AG10803 (cell line): ENCODE measurements at places on chromosomes 6 and 20.

DNA sequence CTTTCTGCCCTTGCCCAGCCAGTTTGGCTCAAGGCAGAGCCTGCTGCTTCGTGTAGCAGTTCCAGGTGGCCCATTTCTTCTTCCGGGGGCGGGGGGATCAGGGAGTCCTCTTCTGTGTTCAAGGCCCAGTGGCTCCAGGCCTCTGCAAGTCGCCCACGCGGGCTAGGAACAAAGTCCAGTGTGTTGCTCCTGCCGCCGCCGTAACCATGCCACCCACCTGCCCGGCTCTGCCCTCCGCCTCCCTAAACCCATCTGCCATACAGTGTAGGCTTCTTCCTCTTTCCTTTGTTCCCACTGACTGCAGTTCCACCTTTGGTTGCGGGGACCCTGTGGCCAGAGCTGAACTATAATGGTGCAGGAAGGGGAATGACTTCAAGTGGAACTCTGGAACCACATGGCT lies 43.9 kb upstream of the SRF start:
- no peak for DNase-seq

- peak; percentile 57 for DNase-seq
Measured at GRCh38 chr6:34791701-34792604, at the start of gene BLTP3A. Gene BLTP3A (plus strand): TSS chr6:34792083. CDS start chr6:34792251, 168 bp downstream.

DNA sequence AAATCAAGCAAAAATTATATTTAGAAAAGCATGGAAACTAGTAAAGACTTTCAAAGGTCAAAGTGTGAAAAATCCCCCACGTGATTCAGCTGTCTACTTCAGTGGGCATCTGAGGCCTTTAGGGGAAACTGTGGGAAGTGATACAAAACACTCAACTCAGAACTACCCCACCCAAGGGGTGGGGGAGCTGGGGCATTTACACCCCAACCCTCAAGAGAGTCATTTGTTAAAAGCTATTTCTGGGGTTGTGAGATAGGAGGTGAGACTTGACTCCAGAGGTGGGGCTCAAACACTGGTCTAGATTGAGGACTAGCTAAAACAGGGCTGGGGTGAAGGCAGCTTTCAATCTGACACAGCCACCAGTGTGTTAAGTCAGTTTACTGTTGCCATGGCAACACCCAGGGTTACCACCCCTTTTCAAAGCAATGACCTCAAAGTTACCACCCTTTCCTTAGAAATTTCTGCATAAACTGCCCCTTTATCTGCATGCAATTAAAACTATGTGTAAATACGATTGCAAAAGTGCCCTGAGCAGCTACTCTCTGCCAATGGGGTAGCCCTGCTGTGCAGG lies 9.9 kb upstream of the GTSF1L start:
- peak; percentile 18 for DNase-seq

DNA sequence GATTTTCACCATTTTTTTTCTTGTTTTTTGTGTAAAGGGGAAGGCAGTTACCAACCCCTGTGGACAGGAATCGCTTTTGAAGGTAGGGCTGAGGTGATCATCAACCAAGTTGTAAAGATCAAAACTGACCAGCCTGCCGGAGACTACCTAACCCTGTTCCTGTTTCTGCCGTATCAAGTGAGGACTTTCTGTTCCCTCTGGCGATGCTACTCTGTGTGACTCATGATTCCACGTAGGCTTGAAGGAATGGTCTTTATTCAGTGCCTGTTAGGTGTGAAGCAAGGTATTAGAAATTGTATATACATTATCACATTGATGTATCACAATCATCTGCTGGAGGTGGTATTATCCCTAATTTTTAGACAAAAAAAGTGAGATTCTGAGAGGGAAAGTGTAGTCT lies 161.3 kb downstream of the SOX4 start:
- DNase-seq: no peak

- DNase-seq: no peak
Measured at GRCh38 chr6:108250240-108250866, 10.5 kb downstream of the SNX3 start.

DNA sequence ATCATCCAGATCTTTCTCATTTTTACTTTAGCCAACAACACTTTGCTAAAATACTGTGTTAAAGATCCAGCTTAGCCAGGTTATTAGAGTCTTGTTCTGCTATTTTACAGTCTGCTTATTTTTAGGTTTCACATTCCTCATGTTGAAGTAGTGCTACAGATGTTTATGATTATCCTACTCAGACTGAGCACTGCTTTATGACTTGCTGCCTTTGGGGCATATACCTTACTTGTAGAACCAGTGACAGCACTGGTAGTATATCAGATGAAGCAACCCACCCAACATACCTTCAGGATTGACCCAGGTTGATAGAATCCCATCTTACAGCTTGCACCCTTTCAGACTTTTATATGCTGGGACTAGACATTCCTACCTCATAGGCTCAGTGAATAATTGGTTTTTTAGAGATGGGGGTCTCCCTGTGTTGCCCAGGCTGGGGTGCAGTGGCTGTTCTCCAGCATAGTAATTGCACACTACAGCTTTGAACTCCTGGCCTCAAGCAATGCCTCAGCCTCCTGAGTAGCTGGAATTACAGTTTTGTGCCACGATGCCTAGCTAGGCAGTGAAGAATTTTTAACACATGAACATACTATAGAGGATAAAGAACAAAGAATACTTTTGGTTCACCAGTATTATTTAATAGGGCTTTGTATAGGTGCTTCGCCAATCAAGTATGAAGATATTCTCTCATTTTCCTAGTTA lies 63.8 kb upstream of the DYNLRB1 start:
- peak; percentile 69 for DNase-seq

DNA sequence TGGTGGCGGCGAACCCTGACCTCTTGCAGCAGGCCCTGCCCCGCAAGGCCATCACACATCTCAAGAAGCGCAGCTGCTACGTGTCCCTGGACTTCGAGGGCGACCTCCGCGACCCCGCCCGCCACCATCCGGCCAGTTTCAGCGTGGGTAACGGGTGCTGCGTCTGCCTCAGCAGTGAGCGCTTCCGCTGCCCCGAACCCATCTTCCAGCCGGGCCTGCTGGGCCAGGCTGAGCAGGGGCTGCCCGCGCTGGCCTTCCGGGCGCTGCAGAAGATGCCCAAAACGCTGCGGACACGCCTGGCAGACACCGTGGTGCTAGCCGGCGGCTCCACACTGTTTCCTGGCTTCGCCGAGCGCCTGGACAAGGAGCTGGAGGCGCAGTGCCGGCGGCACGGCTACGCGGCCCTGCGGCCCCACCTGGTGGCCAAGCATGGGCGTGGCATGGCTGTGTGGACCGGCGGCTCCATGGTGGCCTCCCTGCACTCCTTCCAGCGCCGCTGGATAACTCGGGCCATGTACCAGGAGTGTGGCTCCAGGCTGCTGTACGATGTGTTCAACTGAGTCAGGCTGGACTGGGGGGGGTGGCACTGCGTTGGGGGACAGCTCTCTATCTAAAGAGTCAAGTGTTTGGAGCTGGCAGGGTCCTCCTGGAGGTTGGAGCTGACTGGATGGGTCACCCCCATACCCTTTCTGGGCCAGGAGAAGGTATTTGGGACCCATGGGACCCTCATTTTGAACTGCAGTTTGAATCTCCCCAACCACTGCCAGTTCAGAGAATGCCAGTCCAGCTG lies 1.1 kb downstream of the ACTL10 start:
- DNase-seq: peak; percentile 59

DNA sequence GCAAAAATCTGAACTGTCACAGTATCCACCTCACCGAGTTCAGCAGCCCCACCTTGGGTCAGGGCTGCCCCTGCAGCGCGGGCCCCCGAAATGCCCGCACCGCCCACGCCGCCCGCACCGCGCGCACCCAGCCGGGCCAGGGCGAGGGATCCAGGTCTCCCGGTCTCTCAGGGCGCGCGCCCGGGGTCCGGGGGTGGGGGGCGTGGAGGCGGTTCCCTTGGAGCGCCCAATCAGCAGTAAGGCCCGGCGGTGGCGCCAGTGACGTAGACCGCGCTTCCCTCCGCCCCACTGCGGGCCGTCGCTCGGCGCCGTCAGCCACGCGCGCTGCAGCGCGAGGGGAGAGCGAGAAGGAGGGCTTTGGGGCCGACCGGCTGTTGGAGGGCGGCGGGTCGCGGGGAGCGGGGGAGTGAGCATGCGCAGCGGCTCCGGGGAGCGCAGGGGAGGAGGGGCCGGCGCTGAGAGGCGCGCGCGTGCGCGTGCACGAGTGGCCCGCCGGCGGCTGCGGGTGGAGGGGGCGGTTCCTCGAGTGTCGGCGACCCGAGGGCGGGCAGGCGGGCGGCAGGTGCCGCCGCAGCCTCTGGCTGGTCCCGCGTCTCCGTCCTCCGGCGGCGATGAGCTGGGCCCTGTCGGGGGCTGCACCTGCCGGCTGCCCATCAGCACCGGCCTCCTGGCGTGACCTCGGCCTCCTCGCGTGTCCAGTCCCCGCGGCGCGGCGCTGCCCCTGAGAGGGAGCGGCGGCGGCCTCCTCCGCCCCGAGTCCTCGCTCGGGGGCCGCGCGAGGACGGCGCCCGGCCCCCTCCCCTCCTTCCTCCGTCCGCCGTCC lies at the start of gene TMEM170B:
Gene TMEM170B, plus strand, starts transcription at position 521 of the 823 bp plus-strand sequence. CDS start 529 bp downstream, outside the sequence.
- DNase-seq: peak; percentile 74

DNA sequence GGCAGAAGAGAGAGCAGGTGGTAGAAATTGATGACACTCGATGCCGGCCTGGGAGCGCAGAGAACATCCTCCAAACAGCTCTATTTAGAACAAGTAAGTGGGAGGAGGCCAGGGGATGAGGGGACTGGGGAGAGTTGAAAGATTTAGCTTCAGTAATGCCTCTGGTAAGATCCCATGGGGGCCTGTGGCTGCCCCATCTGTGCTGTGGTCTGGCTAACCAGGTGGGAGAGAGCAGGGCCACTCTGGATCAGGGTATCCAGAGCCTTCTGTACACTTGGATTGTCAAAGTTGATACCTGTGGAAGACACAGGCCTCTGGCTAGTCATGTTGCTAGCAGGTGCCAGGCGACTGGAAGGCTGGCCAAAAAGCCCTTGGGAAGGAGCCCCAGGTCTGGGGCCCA lies 27.6 kb downstream of the NCOA5 start:
- no peak for DNase-seq

DNA sequence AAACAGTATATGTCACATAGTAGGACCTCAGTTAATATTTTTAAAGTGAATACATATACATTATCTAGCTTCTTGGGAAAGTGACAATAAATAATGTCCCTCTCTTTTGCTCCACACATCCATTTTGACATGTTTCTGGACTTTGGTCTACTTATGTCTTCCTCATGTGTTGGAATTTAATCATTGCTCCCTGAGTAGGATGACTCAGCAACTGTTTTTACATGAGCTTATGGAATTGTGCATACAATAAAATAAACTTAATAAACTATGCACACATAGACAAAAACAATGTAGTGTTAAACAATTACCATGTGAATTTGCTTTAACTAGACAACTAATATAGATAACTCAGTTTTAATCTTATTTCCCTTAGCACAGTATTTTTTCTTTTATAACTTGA lies 503.8 kb downstream of the TFAP2B start:
- DNase-seq: no peak
